ENCODE measurements at places on chromosomes 16 and 17.

GRCh38 chr17:929586-929985 lies 50.0 kb downstream of the NXN start:
- no peak for DNase-seq

DNA sequence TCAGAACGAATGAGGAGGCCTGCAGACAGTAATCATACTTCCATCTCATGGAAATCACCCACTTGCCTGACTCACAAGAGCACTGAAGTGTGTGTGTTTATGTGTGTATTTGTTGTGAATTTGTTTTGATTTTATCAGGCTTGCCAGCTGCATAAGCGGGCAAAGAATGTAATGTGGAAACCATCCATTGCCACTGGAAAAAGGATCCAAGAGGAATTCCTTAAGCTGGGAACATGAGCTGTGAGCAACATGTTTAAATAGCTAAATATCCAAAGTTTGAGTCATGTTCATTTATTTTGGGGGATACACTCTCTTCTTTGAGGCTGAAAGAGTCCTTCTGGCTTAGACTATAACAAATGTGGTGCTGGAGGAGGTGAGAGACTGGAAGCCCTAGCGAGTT lies 198.4 kb upstream of the TBX2 start:
- DNase-seq = no peak

- DNase-seq = no peak
Observed at GRCh38 chr16:26909623-26910022, 157.1 kb upstream of the C16orf82 start.

DNA sequence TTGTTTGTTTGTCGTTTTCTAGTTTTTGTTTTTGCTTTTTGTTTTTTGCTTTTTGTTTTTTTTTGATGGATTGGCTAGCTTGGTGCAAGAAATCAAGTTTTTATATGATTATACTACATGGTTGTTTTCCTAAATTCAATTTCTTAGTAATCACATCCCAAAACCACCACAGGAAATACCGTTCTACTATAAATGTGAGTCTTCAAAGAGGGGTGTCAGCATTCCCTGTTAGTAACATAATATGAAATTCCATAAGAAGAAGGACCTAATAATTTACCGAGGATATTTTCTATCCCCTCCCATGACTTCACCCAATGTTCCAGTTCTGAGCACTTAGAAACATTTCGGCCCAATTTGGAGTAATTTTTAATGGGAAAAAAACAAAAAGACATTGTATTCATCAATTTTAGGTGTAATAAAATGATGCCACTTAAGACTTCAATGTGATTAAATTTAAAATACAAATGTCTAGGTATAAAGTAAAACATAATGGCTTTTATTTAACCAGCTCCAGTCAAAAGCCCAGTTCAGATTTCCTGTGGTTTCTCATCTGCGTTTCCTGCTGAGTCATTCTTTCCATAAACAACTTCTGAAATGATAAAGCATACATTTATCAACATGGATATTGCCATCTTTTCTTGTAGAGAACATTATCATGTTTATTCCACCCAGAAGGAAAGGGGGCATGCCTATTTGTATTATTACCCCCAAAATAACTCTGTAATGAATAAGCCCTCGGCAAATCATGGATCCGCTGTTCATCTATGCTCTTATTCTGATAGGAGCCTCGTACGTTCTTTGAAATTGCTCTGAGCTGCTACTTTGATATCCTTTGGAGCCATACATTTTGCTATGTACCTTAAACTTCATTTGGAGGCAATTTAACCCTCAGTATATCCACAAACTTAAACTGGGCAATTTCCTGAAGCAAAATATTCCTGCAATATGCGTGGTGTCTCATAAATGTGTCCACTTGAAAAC lies 28.1 kb downstream of the HSBP1 start:
- no peak for DNase-seq

DNA sequence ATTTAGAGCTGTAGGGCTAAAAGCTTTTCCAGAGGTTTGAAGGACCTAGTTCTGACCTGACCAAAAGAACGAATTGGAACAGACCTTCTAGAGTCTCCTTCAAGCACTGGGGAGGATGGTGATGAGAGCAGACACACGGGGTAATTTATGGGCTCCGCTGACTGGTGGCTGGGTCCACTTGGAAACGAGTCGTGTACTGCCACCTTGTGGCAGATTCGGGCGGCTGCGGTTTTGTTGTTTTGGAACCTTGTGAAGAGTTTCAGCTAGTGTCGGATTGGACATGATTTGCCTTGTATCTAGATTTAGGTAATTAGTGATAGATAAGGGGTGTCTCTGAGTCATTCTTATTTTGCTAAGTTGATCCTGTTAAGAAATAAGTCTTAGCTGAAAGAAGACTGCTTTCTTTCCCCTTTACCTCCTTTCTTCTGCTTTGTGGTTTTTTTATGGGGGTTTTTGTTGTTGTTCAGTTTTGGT lies 98.9 kb downstream of the AATF start:
- peak; percentile 72 for DNase-seq
